ENCODE measurements at places on chromosomes 6 and 20. TPM values are rescaled to one million over a fixed set of nuclear protein-coding genes. Genes with fewer than 3 reads are reported as not detected.

DNA sequence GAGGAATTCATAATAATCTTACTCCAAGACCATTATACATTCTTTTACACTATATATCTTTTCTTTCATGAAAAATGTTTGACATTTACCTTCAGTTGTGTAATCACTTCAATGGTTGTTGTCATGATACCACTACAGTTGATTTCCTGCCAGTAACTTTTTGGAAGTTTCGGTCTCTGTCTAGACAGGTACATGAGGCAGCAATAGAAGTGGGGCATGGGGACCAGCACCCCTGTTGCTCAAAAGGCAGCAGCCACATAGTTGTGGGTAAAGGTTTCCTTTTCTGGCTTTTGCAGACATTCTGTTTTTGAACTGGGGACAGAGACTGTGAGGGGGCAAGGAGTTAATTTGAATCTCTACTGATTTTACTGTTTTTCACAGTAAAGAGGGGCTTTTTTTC lies 14.1 kb downstream of the SAMD5 start:
- peak; percentile 36 for DNase-seq

- no peak for DNase-seq
Observed at GRCh38 chr6:100346203-100346602, 118.5 kb downstream of the SIM1 start.

DNA sequence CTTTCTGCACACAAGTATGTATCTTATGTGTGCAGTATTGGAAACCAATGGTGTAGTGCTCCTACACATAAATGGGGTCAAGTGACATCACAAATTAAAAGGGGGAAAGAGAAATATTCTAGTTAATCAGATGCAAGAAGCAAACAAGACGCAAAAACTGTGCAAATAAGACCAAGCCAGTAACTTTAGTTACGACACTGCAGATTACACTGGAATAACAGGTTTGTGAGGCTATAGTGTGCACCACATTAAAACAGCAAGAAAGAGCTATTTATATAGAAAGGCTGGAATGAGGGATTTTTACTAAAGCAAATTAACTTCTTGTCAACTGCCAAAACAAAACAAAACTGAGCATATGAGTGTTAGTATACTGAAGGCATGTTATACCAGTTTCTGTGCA lies 45.8 kb downstream of the NR2E1 start:
- no peak for DNase-seq

GRCh38 chr6:26205161-26205624 lies 118.0 kb downstream of the HFE start:
- DNase-seq, result peak; percentile 95

DNA sequence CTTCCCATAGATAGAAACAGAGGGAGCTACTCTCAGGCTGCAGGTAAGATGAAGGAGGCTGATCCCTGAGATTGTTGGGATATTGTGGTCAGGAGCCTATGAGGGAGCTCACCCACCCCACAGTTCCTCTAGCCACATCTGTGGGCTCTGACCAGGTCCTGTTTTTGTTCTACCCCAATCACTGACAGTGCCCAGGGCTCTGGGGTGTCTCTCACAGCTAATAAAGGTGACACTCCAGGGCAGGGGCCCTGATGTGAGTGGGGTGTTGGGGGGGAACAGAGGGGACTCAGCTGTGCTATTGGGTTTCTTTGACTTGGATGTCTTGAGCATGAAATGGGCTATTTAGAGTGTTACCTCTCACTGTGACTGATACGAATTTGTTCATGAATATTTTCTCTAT lies 2.8 kb downstream of the HLA-F start:
- DNase-seq, result no peak

GRCh38 chr20:35018590-35019371 lies 63.1 kb downstream of the MYH7B start:
- DNase-seq, result no peak

GRCh38 chr6:89999154-89999553 lies 104.9 kb downstream of the GJA10 start:
- DNase-seq, result no peak

- DNase-seq, result peak; percentile 75
Observed at GRCh38 chr6:13431861-13432465, 55.4 kb downstream of the GFOD1 start.

- no peak for DNase-seq
Observed at GRCh38 chr6:133623065-133623464, 265.8 kb upstream of the TCF21 start.

DNA sequence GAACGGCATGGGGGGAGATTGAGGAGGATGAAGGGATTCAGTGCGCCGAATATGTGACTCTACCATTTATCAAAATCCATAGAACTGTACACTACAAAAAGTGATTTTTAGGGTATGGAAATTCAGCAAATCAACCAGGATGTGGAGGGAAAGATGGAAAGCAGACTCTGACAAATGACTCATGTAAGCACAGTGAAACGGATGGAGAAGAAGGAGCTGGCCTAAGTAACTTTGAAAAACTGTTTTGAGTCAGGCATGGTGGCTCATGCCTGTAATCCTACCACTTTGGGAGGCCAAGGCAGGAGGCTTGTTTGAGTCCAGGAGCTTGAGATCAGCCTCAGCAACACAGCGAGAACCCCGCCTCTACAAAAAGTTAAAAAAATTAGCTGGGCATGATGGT lies 39.2 kb downstream of the MUC22 start:
- DNase-seq, result no peak

- peak; percentile 88 for DNase-seq
Observed at GRCh38 chr20:4811661-4812181, 90.0 kb downstream of the PRND start.

The CNPY3 gene
- total RNA-seq, result 49.0 TPM

The CDH4 gene
- total RNA-seq, result not detected

The GRM1 gene
- total RNA-seq, result not detected

The EPHA7 gene
- not detected for total RNA-seq

The ORC3 gene
- total RNA-seq, result 38.6 TPM

The GINS1 gene
- 43.2 TPM for total RNA-seq

The ERVFRD-1 gene
- not detected for total RNA-seq

The BPIFB2 gene
- not detected for total RNA-seq
